Ecto neural progenitor cell (in vitro differentiated cells): ENCODE measurements at places on chromosomes 13 and 19.

GRCh38 chr19:16470541-16470910 lies 1.2 kb downstream of the EPS15L1 start:
- DNase-seq: no peak

DNA sequence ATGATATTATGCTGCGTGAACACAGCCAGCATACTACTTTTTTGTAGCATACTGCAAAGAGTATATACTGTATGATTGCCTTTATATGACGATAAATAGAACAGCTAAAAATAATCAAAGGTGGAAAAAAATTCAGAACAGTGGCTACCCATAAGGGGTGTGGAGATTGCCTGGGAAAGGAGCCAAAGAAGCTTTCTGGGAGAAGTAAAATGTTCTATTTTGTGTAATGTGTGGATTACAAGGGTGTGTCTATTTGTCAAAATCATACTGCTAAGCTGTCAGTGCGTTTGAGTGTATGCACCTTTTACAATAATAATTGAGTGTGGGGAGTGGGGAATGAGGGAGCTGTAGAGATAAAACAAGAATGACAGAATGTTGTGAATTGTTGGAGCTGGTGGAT lies 45.2 kb upstream of the MTIF3 start:
- no peak for DNase-seq

- DNase-seq: no peak
Observed at GRCh38 chr19:10706990-10707389, 5.8 kb downstream of the QTRT1 start.

DNA sequence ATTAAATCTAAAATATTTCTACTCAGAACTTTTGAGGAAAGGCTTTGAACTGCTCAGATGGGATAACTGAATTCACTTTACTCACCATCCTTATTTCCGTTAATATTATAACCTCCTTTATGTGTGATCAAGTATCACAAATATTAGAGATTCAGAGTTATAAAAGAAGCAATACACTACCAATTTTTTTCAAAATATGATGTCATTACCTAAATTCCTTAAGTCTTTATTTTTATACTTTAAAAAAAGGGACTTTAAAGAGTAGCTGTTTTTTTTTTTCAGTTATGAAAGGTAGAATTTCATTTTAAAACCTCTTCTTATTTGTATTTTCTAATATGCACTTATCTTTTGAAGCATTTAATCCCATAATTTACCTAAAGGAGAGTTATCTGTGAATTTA lies 239.5 kb downstream of the DIAPH3 start:
- no peak for DNase-seq

DNA sequence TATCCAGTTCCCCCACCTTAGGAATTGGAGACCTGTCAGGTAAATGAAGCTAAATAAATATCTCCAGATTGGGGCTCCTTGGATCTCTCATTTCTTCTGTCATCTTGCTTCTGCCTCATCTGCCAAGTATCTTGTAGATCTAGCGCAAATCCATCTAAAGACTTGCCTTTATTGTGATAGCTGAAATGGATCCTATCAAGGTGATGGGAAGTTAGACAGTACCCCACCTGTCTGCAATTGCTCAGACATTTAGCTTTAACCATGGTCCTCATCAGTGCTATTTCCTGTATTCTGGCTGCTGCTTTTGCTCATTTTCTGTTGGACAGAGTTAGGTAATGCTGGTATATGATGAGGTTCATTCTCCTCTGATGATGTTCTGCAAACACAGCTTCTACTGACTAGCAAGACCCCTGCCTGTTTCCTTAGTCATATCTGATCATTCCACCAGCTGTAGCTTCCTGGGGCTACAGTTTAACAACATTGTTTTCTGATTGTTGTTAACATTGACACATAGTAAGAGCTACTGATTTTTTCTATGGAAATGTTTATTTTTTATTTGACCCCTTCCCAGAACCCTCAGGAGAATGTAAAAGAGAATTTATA lies 340.0 kb downstream of the DCT start:
- DNase-seq: no peak

DNA sequence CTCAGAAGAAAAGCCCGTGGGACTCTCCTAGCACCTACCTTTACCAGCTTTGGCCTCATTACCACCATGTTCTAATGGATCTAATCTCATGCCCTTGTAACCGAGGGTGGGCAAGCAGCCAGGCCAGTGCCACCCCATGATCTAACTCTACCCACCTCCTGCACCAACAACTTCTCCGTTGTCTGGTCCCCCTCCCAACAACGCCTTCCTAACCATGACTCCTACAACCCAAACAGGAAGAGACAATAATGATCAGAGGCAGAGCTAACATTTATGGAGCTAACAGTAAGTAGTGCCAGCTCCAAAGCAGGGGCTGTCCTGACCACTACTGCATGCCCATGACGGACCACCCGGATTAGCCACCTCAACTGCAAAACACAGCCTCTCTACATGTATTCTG lies 3.5 kb downstream of the USP12 start:
- no peak for DNase-seq

- DNase-seq: no peak
Observed at GRCh38 chr13:39273953-39274738, 235.9 kb downstream of the NHLRC3 start.

GRCh38 chr13:44873461-44873860 lies 115.8 kb downstream of the NUFIP1 start:
- no peak for DNase-seq

DNA sequence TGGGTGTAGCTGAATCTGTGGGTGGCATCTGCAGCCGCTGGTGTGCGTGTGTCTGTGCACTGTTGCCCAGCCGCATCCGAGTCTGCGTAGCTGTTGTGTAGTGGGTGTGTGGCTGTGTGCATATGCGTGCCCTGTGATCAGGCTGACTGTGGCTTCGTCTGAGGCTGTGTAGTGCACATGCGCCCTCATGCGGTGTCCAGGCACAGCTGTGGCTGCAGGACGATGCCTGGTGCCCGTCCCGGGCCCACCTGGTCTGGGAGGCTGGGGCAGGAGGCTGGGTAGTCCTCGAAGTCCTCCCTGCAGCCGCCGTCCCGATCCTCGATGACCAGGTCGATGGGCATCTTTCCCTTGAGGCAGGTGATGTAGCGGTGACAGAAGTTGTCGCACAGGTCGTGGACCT lies 4.9 kb downstream of the MEIS3 start:
- DNase-seq: no peak

DNA sequence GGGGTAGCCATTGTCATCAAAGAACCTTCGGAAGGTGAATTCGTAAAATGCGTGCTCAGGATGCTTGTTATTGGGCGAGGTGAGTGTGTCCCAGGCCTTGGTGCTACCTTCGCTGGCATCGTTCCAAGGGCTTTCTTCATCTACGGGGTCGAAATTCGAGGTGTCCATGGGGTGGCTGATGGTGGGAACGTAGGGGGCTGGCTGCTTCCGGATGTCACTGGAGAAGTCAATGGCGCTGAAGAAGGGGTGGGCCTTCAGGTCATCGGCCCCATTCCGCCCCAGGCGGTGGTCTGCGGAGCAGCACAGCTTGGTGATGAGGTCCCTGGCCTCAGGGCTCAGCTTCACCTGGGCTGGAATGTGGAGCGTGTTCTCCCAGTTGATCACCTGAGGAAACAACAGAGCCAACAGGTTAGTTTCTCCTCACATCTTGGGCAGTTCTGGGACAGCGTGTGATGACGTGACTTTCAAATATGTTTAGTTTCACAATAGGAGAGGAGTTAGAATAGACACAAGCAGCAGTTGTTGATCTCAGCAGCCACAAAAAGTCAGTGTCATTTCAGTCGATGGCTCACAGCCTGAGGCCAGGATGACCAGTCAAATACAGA lies 72.5 kb upstream of the XPO4 start:
- DNase-seq: no peak

GRCh38 chr13:81791641-81792040 lies 1450.7 kb upstream of the SPRY2 start:
- DNase-seq: no peak

DNA sequence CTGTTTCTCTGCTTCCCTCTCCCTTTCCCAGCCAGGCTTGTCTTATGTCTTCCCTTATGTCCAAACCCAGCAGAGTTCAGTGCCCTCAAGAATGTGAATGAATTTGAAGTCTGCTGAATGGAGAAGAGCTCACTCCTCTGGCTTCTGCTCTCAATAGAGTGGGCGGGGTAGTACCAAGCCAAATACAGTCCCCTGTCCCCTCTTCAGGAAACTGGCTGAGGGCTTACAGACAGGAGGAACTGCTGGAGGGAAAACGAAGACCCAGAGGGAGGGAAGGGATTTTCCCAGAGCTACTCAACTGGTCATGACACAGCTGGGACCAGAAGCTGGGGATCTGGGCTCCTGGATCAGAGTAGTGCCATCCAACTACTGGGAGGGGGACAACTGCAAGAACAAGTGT lies 32.9 kb upstream of the POU2F2 start:
- no peak for DNase-seq

- DNase-seq: no peak
Observed at GRCh38 chr13:87769445-87769844, 98.3 kb downstream of the SLITRK5 start.
